ENCODE measurements at places on chromosomes 1 and 21.

- no peak for DNase-seq
Observed at GRCh38 chr1:176643536-176643935, 180.6 kb downstream of the PAPPA2 start.

DNA sequence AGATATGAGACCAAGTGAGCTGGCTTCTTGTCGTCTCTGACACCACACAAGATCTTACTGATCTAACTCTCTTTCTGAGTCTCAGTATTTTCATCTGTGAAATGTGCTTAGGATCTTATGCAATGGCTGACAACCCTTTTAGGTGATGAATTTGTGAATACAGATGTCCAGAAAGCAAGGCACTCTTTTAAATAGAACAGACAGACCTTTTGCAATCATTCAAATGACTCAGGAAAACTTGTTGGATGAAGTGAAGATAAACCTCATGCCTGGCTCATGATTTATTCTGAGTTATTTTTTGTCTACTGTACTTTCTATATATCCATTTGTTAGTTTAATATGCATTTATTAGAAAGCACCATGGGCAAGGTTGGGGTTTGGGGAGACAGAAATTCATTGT lies 411.3 kb downstream of the PTPRU start:
- DNase-seq, result no peak

DNA sequence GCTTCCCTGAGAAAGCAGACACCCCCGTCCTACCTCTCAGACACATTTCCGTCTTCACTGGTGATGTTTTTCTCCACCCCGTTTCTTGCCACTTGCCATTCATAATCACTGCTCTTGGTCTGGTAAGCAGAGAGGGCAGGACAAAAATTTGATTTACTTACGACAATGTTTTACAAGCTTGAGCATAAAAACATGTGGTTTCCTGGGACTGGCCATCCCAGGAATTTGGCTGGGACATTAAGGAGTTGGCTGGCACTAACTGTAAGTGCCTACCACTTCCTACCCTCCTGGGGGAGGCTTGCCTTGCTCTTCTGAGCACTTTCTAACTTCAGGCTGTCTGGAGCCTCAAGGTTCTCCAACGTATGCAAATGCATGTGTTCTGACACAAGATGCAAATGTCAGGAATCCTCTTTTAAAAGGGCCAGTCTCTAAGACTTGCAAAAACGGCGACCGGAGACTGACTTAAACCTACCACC lies 24.2 kb downstream of the ZBTB18 start:
- no peak for DNase-seq

GRCh38 chr1:30911059-30911954 lies 2.7 kb upstream of the SDC3 start:
- peak; percentile 67 for DNase-seq

DNA sequence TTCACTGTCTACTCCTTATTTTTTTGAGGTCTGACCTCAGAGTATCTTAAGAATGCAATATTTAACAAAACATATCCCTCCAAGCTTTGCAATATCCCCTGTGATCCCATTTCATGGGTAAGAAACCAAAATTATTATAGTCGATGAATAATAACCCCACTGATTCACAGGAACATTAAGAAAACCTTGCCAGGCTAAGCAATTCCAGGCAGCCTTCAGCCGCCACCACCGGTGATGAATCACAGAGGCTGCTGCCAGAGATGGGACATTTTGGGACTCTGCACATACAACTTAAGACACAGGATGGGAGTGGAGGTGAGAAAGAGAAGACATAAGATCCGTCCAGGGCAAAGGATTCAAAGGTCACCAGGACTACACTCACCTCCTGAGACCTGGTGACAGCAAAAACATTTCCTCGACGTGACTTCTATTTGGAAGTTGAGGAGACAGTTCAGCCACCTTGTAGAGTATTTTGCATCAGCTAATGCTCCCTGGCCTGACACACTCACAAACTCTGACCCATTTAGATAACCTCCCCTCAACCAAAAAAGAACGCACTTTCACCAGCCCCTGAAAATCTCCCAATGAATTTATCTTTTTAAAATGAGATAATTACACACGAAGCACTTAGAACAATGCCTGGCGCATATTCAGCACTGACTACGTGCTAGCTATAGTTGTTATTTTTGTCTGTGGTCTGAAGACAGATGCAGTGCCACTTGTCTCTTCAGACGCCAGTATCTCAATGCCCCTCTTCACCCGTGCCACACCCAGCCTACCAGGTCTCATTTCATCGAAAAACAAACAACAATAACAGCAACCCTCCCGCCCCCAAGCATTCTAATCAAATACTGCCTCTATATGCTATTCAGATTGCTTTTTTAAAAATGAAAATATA lies 17.8 kb upstream of the OVAAL start:
- DNase-seq, result no peak

- no peak for DNase-seq
Observed at GRCh38 chr1:235068158-235069121, 60.2 kb downstream of the TOMM20 start.

GRCh38 chr1:231923491-231924041 lies 297.0 kb downstream of the DISC1 start:
- no peak for DNase-seq

DNA sequence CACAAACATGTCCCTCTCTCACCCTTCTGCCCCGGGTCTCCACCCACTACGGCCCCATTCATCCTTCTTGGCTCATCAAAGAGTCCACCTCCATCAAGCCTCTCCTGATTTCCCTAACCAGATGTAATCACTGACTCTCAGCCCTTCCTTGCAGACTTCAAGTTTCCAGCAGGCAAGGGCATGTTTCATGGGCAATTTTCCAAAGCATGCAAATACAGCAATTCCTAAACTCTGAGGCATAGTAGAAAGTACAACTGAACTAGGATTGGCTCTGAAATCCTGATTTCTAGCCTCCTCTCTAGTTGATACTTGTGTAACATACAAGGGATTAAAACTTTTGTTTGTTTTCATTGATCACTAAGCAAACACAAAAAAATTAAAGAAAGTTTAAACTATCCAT lies 109.1 kb upstream of the GADD45A start:
- DNase-seq, result no peak

- no peak for DNase-seq
Observed at GRCh38 chr21:28437061-28437460, 555.6 kb downstream of the LTN1 start.

- no peak for DNase-seq
Observed at GRCh38 chr1:56153276-56153675, 426.1 kb downstream of the PLPP3 start.

GRCh38 chr1:157624471-157624870 lies 26.6 kb upstream of the FCRL4 start:
- DNase-seq, result no peak

DNA sequence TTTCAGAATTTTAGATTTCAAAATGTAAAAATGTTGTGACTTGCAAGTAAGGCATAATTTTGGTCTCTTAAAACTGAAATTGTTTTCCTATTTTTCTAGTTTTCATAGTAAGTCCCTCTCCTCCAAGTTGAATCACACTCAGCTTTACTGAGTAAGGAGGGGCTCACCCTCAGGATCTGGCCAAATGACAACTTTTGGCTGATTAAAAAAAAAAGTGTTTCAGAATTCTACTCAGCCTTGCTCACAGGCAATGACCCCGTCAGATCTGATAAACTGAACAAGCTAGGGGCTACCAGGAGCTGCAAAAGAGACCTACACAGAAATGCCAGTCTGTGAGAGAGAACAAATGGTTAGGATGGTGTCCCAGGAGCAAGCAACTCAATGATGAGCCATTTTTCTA lies 159.8 kb downstream of the PBX1 start:
- DNase-seq, result no peak

DNA sequence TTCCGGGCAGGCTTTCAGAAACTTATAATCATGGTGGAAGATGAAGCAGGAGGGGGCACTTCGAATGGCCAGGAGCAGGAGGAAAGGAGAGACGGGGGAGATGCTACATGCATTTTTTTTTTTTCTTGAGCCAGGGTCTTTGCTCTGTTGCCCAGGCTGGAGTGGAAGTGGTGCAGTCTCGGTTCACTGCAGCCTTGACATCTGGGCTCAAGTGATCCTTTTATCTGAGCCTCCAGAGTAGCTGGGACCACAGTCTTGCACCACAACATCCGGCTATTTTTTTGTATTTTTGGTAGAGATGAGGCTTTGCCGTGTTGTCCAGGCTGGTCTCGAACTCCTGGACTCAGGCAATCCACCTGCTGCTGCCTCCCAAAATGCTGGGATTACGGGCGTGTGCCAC lies 61.6 kb downstream of the SELENOF start:
- no peak for DNase-seq

GRCh38 chr1:101756411-101756810 lies 240.3 kb downstream of the OLFM3 start:
- no peak for DNase-seq

DNA sequence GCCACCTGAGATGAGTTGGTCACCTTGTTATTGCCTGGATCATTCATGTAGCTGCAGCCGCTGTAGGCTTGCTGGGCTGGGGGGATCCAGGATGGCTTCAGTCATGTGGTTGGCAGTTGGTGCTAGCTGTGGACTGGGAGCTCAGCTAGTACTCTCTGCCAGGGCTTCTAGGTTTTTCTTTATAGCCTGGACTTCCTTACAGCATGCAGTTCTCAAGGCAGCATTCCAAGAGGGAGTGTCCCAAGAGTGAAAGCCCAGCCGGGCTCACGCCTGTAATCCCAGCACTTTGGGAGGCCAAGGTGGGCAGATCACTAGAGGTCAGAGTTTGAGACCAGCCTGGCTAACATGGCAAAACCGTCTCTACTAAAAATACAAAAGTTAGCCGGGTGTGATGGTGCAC lies 23.7 kb upstream of the ACTL8 start:
- no peak for DNase-seq

GRCh38 chr21:26794597-26795411 lies 50.4 kb downstream of the ADAMTS1 start:
- no peak for DNase-seq

GRCh38 chr21:45405271-45405818 lies 380 bp downstream of the COL18A1 start:
- no peak for DNase-seq

- DNase-seq, result no peak
Observed at GRCh38 chr1:169345511-169345910, 22.1 kb downstream of the NME7 start.

DNA sequence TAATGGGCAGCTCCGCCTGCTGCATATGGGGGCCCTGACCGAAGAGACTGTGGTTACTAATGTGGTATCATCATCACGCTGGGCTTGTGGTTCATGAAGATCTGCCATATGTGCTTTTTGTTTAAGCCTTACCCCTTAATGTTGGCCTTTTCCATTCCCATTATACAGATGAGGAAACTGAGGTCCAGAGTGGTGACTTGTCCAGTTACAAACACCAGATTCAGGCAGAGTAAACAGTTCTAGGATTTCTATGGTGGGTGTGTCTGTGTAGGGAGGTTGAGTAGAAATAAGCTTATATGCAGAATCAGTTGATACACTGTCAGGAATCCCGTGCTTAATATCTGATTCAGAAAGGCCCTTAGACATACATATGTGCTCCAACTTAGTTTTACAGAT lies 691 bp downstream of the UTP11 start:
- no peak for DNase-seq

GRCh38 chr1:179441501-179441900 lies 75.7 kb downstream of the AXDND1 start:
- no peak for DNase-seq

GRCh38 chr1:21936366-21937031 lies 611 bp downstream of the HSPG2 start:
- no peak for DNase-seq

- no peak for DNase-seq
Observed at GRCh38 chr1:208107425-208108212, 136.6 kb downstream of the PLXNA2 start.

GRCh38 chr1:159200769-159201168 lies 3.9 kb upstream of the ACKR1 start:
- no peak for DNase-seq

DNA sequence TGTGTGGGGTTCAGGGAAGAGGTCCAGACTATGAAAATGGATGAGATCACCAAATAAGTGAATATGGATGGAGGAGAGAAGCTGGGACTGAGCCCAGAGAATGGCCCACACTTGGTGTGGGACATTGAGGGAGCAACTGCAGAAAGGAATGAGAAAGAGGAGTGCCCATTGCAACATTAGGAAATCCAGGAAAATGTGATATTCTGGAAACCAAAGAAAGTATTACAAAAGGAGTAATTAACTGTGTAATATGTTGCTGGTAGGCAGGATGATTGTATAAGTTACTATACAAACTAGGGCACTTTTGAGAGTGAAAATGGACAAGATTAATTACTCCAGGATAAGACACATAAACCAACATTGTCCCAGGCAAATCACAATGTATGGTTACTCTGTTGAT lies 59.8 kb upstream of the ARTN start:
- no peak for DNase-seq

- DNase-seq, result no peak
Observed at GRCh38 chr1:159705904-159706256, 8.5 kb downstream of the CRP start.

- peak; percentile 14 for DNase-seq
Observed at GRCh38 chr1:171245458-171246064, 2.7 kb upstream of the FMO1 start.

DNA sequence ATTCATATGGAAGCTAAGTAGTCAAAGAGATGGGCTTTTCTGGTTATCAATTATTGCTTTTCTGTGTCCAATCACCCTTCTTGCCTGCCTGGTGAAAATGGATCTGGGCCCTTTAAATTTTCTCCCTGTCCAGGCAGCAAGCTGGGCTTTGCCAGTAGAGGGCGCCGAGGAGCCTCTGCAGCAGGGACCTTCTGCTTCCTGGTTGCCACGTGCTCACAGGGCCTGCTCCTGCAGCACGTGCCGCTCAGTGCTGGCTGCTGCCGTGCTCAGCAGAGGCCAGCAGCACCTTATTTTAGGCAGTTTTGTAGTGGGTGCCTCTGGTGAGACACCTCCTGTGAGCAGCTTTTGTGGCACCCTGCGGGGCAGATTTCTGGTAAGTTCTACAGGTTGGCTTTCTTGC lies 4.0 kb downstream of the ACTL8 start:
- peak; percentile 18 for DNase-seq

GRCh38 chr1:3673381-3674099 lies 21.2 kb downstream of the TP73 start:
- no peak for DNase-seq

DNA sequence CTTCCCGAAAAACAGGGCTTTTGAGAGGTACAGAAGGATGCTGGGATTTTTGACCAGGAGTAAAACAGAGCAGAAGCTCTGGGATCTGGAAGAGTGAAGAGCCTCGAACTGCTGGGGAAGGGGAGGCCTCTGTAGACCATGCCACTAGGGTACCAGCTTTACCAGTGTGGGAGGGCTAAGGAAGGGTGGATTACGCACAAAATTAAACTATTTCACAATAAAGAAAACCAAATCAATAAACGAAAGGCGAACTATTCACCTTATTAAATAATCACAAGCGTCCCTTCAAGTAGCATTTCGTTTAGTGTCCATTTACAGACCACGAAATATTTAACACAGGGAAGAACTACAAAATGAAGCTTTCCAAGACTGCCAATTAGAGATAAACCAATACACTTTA lies 723 bp downstream of the CZIB start:
- DNase-seq, result no peak

GRCh38 chr1:87115317-87115890 lies 201.0 kb downstream of the HS2ST1 start:
- no peak for DNase-seq

- DNase-seq, result peak; percentile 64
Observed at GRCh38 chr1:167499664-167500101, 18.6 kb downstream of the CD247 start.

- peak; percentile 54 for DNase-seq
Observed at GRCh38 chr1:35577071-35577998, 4.2 kb downstream of the TFAP2E start.

GRCh38 chr1:204408074-204408507 lies 3.5 kb downstream of the PPP1R15B start:
- DNase-seq, result no peak

GRCh38 chr1:110668549-110668948 lies 6.2 kb downstream of the KCNA3 start:
- no peak for DNase-seq

Data from MV-4-11 (cell line).